ENCODE measurements at places on chromosomes 7 and 10.

DNA sequence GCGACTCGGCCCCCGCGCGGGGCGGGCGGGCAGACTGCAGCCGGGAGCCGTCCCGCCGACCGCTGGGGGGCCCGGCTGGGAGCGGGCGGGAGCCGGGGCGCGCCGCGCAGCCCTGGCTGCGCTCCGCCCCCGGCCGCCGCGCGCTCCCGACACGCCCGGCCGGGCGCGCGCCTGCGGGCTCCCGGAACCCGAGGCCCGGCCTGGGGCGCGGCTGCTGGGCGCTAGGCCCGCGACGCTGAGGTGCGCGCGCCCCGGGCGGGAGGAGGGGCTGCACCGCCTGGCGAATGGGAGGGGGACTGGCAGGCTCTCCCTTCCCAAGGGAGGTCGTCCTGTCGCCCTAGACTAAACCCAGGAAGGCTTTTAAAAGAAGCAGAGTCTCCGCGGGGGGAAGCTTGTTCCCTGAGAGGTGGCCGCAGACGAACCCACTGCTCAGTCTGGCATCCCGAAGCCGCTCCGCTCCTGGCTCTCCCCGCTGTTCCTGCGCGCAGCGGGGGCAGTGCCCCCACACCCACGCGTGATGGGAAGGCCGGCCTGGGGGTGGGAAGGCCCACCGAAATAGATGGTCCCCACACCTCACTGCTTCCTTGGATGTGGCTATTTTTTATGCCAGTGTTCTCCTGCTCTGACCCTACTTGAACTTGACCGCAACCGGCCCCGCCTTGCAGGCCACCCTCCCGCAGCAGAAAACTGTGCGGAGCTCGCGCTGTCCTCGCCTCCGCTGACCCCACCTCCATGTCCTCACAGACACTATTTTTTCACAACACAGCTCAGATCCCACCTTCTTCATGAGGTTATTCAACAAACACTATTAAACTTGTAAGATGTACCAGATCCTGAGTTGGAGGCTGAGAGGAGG lies at the start of gene VOPP1:
TSS of gene VOPP1 (minus strand) at position 125 of the 856 bp plus-strand sequence. CDS start 178 bp downstream, outside the sequence.
- DNase-seq: no peak

GRCh38 chr7:30589111-30589510 lies 5.6 kb upstream of the GARS1 start:
- DNase-seq: no peak

GRCh38 chr10:11610826-11611247 lies 613 bp downstream of the USP6NL start:
- DNase-seq: no peak

DNA sequence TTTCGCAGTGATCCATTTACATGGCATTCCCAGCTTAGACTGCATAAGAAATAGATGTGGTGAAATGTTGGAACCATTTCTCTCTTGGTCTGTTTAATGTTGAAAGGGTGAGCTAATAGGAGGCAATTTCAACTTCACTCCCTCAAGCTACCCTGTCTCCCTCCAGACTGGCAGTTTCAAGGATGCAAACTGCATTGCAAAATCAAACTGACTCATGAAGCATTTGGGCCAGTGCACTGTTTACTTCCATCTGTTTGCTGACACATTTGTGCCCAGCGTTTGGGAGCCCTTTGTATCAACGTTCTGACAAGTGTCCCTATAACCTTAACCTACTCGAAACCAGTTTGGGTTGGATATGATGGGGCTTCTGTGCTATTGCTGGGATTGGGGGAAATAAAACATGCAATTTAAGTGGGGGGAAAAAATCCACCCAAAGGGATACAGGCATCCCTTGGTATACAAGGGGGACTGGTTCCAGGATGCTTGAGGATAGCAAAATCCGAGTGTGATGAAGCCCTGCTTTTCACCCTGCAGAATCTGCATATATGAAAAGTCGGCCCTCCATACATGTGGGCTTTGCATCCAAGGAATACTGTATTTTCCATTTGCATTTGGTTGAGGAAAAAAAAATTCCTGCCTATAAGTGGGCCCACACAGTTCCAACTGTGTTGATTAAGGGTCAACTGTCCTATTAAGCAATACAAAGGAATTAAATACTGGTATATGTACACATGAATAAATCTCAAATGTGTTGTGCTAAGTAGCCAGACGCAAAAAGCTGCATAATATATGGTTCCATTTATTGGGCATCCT lies 15.6 kb downstream of the RHEB start:
- DNase-seq: no peak

GRCh38 chr7:96034940-96035727 lies 262.8 kb downstream of the DYNC1I1 start:
- DNase-seq: no peak

GRCh38 chr10:96422525-96422924 lies 63.7 kb upstream of the OPALIN start:
- DNase-seq: no peak

DNA sequence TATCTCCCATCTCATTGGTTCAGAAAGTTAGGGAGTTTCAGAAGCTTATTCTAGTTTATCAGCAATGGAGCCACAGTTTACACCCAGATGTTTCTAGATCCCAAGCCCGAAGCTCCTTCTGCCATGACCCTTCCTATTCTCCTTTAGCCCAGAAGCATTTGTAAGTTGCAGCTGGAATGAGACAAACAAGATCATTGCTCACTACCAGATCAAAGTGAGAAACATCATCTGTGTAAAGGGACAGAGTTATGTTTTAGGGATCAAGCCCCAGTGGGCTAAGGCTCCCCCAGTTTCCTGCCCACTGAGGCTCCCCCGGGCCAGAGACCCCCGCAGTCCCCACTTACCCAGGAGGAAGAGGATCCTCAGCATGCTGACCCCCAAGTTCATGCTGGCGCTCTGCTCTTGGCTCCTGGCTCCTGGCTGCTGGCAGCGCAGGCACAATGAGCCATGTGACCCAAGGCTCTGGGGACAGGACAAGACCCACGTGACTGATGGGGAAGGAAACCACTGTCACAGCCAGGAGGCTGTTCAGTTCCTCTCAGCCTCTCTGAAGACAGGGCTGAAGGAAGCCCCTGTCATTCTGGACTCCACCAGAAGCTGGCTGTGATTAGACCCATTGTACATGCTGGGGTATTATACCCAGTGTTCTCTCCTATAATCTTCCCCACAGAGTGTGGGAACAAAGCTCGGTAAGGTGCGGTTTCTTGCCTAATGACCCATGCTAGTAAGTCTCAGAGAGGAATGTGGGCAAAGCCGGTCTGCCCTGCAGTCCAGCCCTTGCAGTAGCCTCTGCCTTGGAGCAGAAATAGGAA lies at the start of gene TMEM273:
TSS of gene TMEM273 (minus strand) at position 442 of the 812 bp plus-strand sequence. CDS start at position 387, 55 bp downstream.
- no peak for DNase-seq

DNA sequence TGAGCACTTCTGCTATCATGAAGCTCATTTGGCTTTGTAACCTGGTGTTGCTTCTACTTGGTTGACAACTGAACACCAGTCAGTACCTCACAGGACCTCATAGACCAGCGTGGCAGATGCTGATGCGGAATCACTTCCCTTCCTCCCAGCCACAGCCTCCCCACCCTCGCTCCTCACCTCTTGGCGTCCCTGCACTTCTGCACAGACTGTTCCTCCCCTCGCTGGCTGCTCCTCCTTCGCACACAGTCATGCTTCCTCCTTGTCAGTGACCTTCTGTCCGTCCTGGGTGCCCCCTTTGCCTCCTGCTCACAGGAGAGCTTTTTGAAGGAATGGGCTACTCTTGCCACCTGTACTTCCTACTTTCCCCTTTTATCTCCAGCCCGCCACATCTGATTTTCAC lies 61.4 kb upstream of the CTBP2 start:
- no peak for DNase-seq

DNA sequence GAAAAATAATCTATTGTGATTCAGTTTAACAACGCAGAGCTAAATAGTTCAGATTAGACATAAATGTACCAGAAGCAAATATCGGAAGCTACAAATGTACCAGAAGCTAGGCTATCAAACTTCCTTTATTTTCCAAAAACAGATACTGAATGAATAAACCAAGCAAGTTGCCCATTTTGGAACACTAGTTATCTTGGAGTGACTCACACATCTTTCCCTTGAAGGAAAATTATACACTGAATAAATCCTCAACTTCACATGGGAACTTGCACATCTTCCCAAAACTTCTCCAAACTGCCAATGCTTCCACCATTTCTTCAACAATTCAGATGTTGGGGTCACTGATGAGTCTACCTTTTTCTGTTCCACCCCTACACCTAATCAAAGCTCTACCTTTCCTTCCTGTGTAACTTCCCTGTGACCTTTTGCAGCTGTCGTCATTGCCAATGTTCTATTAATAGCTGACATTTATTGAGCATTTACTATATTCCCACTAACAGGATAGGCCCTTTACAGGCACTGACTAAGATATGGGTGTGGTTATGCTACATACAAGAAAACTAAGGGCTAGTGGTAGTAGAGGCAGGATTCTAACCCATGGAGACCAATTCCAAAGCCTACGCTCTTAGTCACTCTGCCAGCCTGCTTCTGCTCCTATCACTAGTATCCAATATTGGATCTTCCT lies 22.7 kb downstream of the RELN start:
- DNase-seq: no peak

GRCh38 chr10:4483811-4484210 lies 342.2 kb upstream of the AKR1E2 start:
- DNase-seq: no peak

GRCh38 chr10:115790220-115790619 lies 482.8 kb downstream of the GFRA1 start:
- no peak for DNase-seq

GRCh38 chr7:155532792-155533119 lies 13.6 kb downstream of the CNPY1 start:
- DNase-seq: no peak

DNA sequence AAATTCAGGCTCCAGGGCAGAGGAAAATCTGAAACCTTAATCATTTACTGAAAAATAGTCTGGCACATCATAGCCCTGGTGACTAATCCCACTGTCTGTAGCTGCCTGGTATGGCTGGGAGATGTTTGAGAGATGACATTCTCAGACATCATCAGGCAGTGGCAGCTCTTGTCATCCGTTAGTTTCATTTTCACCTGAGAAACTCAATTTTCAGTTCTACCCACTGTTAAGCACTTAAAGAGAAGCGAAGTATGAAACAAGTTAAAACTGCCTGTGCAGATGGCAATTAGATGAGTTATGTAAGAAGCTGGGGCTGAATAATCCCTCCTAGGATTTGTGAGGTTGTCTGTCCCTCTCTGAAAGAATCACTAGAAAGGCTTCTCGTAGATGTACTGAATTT lies 150.2 kb downstream of the NSUN6 start:
- no peak for DNase-seq

- no peak for DNase-seq
Measured at GRCh38 chr7:123679614-123680013, 23.9 kb downstream of the LMOD2 start.

DNA sequence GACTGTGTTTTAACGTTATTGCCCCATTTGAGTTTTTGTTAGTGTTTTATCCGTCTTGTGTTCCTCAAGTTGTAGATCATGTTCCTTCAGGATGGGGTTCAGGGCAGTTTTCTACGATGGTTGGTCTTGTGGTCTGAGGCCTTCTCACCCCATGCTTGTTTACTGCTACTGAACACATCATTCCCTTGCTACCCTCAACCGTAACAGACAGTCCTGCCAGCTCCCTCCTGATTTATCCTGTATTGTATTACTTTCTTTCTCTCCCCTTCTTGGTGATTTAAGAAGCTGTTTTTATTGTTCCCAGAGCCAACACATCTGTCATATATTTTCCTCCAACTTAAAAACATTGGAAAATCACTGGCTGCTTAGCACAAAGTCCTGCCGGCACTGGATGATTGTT lies 719.8 kb downstream of the INHBA start:
- no peak for DNase-seq

DNA sequence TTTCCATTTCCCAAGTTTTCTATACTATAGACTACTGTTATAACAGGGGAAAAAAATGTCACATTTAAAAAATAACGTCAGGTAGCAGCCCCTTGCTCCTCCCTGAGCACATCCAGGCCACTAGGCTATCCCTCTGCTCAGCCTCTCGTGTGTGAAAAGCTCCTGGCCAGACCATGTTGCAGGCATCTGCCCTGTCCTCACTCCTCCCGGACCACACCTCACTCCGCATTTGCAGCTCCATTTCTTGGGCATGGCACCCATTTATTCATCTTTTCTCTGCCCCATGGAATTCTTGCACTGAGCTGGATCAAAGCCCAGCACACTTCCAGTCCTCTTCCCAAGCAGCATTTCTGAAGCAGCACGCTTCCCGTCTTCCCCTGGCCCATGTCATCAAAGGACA lies 1.4 kb upstream of the GDF2 start:
- DNase-seq: no peak

GRCh38 chr7:17593819-17594419 lies 295.5 kb downstream of the AHR start:
- no peak for DNase-seq

Measured in stimulated activated CD8-positive, alpha-beta memory T cell treated with anti-CD3 and anti-CD28 coated beads, Interleukin-7, amount 100 ng/mL, for 1 hour (primary cell).